ENCODE measurements at places on chromosomes 1 and 21.

- DNase-seq: no peak
Observed at GRCh38 chr1:81254560-81254959, 546.2 kb upstream of the ADGRL2 start.

GRCh38 chr1:18631496-18632217 is 1.0 kb downstream of the PAX7 start:
- no peak for DNase-seq

GRCh38 chr1:206685334-206685768 is 646 bp downstream of the MAPKAPK2 start:
- DNase-seq: no peak

GRCh38 chr1:154276797-154277196 is 4.4 kb downstream of the HAX1 start:
- no peak for DNase-seq

GRCh38 chr1:245827301-245827700 is 672.5 kb downstream of the KIF26B start:
- DNase-seq: no peak

GRCh38 chr1:51942281-51942680 is 48.2 kb downstream of the RAB3B start:
- DNase-seq: no peak

- DNase-seq: no peak
Observed at GRCh38 chr1:3727042-3727824, 25.0 kb upstream of the CCDC27 start.

DNA sequence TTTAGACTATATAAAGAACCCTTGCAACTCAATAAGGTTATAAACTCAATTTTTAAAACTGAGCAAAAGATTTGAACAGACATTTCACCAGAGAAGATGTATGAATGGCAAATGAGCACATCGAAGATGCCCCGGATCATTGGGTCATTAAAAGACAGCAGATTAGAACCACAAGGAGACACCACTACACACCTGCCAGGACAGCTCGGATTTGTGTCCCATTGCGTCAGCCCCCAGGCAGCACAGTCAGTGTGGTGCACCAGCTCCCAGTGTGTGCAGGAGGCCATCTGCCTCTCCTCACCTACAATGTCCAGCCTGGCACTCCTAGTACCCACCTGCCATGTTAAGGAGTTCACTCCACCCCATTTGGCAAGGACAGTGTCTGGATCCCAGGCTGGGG is 61.1 kb upstream of the LRP8 start:
- no peak for DNase-seq

- no peak for DNase-seq
Observed at GRCh38 chr1:150895618-150896017, 8.7 kb downstream of the CTXND2 start.

DNA sequence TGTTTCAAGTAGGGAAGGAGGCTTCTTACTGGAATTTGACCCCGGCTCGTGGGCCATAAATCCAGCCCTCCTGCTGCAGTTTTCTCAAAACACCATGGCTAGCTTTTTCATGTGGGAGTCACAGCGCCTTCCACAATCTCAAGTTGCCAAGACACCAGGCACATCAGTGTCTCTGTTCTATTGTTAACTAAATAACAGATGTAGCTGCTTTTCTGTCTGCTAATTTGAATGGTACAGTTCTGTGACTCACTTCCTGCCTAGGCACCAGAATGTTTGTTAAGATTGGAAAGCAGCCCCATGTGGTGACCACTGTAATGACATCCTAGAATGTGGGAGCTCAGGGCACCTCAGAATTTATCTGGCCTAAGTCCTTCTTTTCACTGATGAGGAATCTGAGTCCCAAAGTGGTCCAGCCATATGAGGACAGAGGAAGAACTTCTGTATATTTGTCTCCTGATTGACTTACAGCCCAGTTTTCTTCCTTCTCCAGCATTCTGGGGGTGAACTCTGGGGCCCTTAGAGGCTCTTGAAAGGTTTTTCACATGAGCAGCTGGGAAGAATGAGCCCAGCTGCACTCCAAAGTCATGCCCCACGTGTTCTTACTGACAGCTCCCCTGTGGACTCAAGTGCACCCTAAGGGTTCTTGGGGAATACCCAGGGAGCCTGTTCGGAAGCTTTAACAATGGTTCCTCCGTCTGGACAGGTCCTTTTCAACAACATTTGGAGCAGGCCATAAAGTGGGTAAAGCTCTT is 27.5 kb downstream of the TRIM45 start:
- DNase-seq: peak; percentile 34

- DNase-seq: no peak
Observed at GRCh38 chr1:107695341-107695740, 269.6 kb downstream of the VAV3 start.

DNA sequence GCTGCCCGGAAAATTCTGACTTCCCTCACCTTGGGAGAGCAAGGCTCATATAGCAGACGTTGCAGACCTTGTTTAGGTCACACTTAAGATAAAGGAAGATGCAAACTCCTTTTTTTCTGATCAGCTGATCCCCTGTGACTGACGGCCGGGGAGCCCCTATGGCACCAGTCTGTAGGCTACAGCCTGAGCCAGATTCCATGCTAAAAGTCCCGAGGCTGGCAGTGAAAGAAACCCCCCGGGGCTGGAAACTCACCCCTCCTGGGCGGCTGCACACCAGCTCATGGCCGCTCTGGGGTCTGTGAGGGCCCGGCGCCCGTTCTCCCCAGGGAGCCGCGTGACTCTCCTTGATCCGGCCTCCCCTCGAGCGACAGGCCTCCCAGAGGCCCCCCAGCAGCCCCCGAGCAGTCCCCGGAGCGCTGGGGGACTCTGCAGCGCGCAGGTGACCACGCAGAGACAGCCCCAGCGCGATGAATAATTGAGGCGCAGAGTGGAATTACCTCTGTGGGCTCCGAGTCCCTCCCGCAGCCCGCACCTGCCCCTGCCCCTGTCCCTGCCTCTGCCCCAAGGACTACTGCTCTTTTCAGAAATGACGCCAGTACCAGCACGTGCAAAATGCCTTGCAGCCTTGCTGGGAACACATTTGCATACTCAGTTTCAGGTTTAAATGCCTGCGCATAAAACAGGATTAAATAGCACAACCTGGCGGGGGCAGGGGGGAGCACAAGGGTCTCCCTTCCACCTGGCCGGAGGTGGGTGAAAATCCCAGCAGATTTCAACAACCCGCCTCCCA is 62.6 kb upstream of the CLDN14 start:
- no peak for DNase-seq

DNA sequence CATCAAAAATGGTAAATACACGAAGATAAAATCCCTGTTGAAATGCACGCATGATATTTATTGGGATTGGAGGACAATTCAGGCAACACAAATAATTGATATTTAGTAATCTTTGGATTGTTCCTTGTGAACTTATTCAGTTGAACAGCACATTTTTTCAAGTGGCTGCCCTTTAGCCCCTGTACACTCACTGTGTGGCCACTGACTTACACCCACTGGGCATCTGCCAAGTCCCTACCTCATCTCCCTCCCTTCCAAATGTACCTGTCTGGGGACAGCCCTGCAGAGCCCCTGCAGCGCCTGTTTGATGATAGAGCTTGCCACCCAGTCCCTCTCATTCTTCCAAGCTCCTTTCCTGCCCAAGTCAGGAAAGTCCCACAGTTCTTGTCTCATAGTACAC is 154.3 kb downstream of the GLUL start:
- DNase-seq: no peak

- peak; percentile 42 for DNase-seq
Observed at GRCh38 chr1:224433701-224434672, 610 bp downstream of the WDR26 start.

GRCh38 chr1:212700892-212701819 is 1.5 kb upstream of the BATF3 start:
- no peak for DNase-seq
